ENCODE measurements at places on chromosomes 5 and 9.

DNA sequence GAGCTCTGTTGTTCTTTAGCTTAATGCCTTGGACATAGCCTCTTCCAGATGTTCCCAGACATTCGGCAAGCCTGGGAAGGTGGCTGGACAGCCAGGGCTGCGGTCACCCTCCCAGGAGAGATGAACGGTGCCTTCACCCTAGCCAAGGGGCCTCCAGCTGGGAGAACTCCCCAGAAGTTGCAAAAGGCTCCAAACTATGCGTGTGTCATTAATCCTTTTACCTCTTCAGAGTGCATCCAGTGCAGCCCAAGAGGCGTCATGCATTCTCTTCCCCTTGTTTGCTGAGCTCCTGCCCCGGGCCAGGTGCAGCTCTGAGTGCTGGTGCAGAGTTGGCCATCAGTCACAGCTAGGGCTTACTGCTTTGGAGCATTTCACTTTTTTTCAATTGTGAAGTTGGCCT is 22.8 kb downstream of the HMCN2 start:
- peak; percentile 24 for DNase-seq

DNA sequence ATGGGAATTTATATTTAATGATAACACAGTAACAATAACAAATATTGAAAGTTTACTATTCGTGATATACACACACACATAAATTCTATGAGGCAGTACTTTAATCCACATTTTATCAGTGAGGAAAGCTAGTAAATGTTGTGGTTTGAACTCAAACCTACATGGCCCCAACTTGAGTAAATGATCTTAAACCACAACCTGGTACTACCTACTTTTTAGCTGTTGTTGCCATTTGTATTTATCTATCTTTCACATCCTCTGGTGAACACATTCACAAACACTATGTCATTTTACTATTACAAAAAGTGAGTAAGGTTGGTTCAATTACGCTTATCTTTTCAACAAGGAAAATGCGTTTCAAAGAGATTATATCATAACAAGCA is 186.1 kb downstream of the SMC2 start:
- no peak for DNase-seq

- peak; percentile 61 for DNase-seq
Measured at GRCh38 chr5:43305948-43306565, 7.2 kb downstream of the HMGCS1 start.

- no peak for DNase-seq
Measured at GRCh38 chr9:38699337-38699736, 20.6 kb downstream of the FAM240B start.

GRCh38 chr9:138045541-138046490 is 168.2 kb downstream of the CACNA1B start:
- no peak for DNase-seq

DNA sequence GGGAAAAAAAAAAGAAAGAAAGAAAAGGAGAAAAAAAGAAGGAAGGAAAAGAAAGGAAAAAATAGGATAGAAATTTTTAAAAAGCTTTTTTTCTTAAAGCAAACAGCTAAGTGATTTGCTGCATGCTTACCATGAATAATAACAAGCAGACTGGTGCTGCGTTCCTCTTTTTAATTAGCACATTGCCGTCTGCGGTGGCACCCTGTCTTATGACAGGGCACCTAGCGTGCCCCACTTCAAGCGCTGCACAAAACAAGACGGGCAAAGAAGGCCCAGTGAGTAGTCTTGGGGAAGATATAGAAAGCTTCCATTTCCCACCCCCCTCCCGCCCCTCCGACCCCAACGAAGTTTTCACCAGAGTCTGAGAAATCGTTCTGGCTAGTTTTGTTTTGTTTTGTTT is 513.9 kb downstream of the ZNF608 start:
- no peak for DNase-seq

- DNase-seq, result no peak
Measured at GRCh38 chr9:112755016-112755427, 4.5 kb downstream of the SNX30 start.

DNA sequence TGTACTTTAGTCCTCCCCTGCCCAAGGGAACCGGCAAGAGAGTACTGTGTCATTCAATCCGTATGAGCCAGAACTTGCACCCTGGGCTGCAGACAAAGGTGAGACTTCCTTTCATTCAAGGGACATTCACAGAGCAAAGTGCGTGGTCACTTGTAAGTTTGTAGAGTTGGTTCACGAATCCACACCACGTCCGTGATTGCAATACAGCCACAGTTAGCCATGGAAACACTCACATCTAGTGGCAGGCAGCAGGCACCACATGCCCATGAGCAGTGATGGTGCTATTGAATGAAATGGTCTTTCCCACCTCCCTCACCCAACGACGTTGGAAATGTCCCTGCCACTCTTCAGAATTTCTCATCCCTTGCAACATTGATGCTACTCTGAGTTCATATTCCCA is 72.6 kb downstream of the SYK start:
- no peak for DNase-seq

DNA sequence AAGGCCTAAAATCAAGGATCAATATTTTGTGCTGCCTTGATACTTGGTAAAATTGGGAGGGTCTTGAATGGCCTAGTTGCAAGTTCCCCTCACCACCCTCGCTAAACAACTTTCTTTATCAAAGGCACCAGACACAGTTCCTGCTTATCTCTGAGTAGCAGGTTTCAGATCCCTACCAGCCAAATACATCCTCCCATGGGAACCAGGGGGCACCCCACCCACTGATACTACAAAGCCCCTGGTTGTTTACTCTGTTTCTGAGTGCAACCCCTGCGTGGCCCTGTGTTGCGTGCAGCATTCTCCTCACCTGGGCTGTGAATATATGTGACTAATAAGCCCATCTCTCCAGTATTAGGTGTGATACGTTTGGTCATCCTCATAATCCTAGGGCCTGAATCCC is 314.9 kb downstream of the DRD1 start:
- no peak for DNase-seq

- no peak for DNase-seq
Measured at GRCh38 chr5:1835431-1835830, 34.2 kb downstream of the NDUFS6 start.

DNA sequence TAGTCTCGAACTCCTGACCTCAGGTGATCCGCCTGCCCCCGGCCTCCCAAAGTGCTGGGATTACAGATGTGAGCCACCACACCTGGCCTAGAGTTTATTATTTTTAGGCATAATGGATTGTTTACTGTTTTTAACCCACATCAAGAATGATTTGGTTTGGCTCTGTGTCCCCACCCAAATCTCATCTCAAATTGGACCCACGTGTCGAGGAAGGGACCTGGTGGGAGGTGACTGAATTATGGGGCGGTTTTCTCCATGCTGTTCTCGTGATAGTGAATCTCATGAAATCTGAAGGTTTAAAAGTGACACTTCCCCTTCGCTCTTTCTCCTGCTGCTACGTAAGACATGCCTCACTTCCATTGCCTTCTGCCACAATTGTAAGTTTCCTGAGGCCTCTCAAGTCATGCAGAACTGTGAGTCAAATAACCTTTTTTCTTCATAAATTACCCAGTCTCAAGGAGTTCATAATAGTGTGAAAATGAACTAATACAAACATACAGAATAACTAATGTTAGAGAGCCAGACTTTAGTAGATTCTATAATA is 88.2 kb downstream of the RICTOR start:
- DNase-seq, result no peak

DNA sequence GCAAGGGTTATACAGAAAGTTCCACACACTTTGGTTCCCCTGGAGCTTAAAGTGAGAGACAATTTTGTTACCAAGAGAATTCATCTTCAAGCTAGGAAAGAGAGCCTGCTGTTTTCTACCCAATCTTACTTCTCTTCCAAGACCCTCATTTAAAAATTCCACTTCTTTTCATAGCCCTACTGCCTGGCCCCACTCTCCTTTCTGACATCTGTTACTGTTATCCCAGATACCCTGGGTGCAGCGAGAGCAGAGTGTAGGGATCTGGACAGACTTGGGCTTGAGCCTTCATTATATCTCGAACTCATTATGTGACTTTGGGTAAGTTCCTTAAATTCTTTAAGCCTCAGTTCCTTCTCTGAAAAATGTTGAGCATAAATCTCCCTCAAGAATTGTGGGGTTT is 263.1 kb downstream of the ASTN2 start:
- no peak for DNase-seq

DNA sequence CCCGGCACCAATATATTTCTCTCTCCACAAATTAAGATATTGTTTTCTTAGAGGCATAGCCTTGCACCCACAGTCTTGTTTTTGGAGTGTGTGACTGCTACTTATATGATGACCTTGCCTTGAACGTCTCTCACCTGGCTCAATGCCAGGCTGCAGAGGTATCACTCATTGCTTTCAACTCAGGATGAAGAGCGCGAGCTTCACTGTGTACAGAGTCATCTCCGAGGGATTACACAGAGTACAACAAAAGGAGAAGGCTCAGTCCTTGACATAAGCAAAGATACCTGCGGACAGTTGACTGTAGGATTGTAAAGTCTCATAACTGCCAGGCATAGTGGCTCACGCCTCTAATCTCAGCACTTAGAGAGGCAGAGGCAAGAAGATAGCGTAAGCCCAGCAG is 53.8 kb downstream of the CD180 start:
- DNase-seq, result peak; percentile 35

DNA sequence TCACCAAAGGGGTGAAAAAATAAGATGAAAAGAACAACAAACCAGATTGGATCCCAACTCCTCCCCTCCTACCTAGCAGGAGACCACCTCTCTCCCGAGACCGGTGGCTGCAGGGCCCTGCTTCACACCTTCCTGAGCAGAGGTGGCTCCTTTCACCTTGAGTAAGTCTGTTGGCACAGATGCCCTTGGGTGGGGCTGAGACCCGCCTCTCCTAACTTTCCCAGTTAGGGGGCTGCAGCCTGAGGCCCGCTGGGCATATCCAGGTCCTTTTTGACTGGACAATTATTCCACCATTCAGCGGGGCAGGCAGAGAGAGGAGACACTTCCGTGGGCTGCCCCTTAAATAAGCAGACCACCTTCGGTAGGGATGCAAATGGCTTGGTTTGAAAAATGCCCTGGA is 1.3 kb downstream of the SLC25A48 start:
- DNase-seq, result no peak

- DNase-seq, result no peak
Measured at GRCh38 chr9:7967093-7967827, 167.7 kb upstream of the DMAC1 start.

DNA sequence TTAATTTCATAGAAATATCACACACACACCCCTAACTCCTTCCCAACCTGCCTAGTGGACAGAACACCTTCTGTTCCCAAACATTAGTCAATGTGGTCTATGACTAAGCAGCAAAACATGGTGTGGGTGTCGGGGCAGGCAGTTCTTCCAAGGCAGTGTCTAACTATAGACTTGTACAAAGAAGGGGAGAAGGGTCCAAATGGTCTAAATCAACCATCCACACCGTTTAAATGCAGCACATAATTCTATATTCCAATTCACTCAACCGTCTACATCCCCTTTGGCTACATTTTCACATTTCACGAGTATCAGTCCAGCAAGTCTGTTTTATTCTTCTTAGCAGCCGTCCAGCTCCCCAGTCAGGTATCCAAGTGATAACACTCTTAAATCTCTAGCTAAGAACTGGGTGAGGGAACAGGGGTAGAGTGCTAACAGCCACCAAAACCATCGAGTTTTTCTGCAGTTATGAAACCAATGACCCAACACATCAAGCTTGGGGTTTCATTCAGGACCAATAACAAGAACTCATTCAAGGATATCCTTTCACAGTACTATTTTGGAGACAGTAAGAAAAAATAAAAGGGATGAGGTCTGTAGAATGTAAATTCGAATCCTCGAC is 3.3 kb downstream of the ZNF608 start:
- DNase-seq, result no peak

GRCh38 chr5:113197456-113198200 is 221.0 kb downstream of the DCP2 start:
- DNase-seq, result no peak

DNA sequence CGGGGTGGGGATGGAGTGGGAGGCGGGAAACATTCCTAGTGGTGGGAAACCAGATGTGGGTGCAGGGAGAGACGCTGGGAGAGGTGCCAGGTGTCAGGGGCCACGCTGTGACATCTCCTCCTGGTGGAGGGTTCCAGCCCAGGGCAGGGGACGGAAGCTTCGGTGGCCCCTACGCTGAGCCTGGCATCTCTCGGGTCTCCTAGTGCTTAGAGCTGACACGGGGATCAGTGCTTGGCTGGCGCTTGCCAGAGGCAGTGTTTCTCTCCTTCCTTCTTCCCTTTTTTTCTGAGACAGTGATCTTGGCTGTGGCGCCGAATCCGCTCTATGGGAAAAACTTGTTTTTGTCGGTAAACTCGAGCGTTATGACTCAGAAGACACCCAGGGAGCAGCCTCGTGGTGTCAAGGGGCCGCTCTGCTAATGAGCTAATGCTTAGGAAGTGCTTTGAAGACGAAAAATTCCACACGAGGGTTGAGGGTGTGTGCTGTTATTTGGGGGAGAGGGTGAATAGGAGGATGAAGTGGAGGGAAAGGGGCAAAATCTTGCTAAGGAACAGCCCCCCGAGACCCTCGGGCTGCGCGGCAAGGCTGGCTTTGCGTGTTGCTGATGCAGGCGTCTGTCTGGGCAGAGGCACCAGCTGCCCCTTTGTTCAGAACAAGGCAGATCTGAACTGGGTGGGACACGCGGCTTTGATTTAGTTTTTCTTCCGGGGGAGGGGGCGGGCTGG is 20.4 kb upstream of the IER5L start:
- no peak for DNase-seq

GRCh38 chr5:153953411-153953810 is 85.3 kb downstream of the FAM114A2 start:
- DNase-seq, result no peak

DNA sequence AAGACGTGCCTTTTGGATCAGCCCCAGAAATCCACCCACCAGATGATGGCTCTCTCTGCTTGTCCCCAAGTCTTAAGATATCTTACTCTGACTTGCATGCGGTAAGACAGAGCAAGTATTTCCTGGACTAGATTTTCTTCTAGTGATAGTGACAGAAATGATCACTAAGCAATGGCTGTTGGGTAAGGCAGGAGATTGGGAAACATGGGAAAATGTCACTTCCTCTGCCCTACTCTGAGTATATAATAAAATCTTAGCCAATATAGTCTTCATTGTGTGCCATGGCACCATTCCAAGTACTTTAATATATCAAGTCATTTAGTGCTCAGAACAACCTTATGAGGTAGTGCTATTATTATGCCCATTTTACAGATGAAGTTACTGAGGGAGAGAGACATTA is 31.0 kb upstream of the GNA14 start:
- DNase-seq, result no peak

- DNase-seq, result no peak
Measured at GRCh38 chr5:4205398-4205797, 609.8 kb downstream of the IRX1 start.

- no peak for DNase-seq
Measured at GRCh38 chr9:17776735-17777134, 197.9 kb downstream of the SH3GL2 start.

- no peak for DNase-seq
Measured at GRCh38 chr9:137405677-137406081, 17.3 kb downstream of the EXD3 start.

- DNase-seq, result no peak
Measured at GRCh38 chr5:29213475-29213874, 1980.0 kb upstream of the CDH6 start.

GRCh38 chr9:5557606-5558587 is 47.6 kb downstream of the PDCD1LG2 start:
- DNase-seq, result no peak
